ENCODE measurements at places on chromosomes 13 and 19. TPM values are rescaled to one million over a fixed set of nuclear protein-coding genes. Genes with fewer than 3 reads are reported as not detected.

Gene COL4A2
- 136 TPM for total RNA-seq

Gene OR4F17
- not detected for total RNA-seq

Gene BEST2
- not detected for total RNA-seq

Gene ZNF841
- 2.8 TPM for total RNA-seq

Gene ZSCAN4
- not detected for total RNA-seq

Gene GZMM
- 0.25 TPM for total RNA-seq

Gene PSG1
- total RNA-seq: 0.21 TPM

Gene RPS16
- total RNA-seq: 6,918 TPM
